Left renal cortex interstitium (tissue), 4 donors: ENCODE measurements at places on chromosomes 6 and 20.

GRCh38 chr6:155143029-155143577 is 120.7 kb upstream of the CLDN20 start:
- no peak for DNase-seq

GRCh38 chr6:87341899-87342298 is 2.7 kb upstream of the C6orf163 start:
- DNase-seq: no peak

- DNase-seq: no peak
These were observed 212.1 kb upstream of the PHACTR1 start for GRCh38 chr6:12504325-12504966.

DNA sequence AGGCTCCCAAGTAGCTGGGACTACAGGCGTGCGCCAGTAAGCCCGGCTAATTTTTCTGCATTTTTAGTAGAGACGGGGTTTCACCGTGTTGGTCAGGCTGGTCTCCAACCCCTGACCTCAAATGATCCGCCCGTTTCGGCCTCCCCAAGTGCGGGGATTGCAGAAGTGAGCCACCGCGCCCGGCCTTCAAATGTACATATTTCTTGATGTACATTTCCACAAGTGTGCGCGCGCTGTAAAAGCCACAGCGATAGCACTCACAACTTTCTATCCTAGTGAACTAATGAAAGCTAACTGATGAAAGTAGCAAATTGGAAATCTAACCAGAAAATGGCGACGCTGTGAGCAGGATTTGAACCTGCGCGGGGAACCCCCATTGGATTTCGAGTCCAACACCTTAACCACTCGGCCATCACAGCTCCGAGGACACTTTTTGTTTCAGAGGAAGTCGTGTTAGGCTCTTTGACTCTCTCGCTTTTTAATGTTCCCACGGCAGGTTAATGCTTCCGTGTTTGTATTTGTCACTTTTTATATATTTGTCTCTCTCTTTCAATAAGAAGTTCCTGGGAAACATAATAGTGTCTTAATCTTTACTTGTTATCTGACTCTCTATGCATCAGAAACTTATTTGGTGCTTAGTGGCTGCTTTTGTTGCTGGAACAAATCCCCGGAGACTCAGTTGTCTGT is 199.4 kb upstream of the ZNF184 start:
- no peak for DNase-seq

DNA sequence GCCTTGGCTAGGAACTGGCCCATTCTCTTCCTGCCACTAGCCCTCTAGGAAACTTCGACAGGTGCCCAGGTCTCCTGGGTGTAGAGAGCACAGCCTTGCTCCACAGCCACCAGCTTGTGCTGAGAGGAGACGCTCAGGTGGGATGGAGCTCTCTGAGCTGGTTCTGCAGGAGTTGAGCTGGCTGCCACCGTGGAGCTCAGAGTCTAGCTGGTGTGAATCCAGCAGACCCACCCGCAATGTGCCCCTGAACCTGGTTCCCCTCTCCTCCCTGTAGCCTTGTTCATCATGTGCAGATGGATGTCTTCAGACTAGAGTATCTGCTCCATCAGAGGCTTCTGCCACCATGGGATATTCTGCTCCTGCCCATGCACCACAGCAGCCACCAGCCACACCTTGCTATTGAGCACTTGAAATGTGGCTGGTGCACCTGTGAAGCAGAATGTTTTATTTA is 222.5 kb downstream of the SYNDIG1 start:
- no peak for DNase-seq

DNA sequence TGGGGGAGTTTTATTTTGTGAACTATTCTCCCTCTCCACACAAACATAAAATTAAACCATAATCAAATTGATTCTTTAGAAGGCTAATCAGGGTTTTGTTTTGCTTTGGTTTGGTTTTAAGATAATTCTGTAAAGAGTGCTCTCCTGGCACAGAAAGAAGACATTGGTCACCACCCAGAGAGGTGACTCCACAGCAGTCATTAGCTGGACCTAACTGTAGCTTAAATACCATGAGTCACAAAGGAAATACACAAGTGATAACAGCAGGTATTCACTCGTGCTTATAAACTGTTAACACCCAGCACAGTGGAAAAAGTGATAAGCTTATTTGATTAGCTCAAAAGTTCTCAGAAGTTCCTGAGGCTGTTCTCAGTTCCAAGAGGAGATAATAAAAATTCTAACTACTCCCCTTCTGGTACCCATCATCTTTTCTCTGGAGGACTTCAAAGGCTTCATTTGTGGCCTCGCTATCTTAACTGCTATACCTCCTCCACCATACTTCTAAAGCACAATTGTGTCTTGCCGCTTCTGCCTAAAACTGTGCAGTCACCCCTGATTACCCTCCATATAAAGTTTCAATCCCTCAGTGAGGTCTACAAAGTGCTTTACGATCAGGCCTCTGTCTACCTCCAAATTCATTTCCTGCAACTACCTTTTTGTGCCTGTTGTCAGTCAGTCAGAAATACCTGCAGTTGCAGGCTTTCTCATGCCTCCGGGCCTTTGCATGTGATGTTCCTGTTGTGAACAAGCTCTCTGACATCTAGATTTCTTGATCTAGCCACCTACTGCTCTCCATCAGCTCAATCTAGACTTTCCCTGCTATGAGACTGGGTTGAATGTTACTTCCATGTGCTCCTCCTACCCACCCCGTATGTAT is 201.1 kb downstream of the SAMD5 start:
- no peak for DNase-seq

DNA sequence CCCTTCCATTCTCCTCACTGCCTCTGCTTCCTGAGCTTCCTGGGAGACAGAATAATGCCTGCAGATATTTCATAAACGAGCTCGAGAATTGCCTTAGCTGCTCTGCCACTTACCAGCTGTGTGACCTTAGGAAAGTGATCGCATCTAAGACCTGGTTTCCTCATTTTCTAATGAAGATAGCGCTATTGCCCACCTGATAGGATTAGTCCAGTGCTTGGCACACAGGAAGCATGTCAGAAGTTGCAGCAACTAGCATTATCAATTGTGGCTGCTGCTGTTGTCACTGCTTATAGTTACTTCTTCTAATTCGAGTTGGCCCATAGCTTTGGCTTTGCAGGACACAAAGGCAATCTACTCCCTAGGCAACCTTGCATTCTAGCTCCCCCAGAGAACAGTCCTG is 305.5 kb upstream of the SGK1 start:
- DNase-seq: no peak

DNA sequence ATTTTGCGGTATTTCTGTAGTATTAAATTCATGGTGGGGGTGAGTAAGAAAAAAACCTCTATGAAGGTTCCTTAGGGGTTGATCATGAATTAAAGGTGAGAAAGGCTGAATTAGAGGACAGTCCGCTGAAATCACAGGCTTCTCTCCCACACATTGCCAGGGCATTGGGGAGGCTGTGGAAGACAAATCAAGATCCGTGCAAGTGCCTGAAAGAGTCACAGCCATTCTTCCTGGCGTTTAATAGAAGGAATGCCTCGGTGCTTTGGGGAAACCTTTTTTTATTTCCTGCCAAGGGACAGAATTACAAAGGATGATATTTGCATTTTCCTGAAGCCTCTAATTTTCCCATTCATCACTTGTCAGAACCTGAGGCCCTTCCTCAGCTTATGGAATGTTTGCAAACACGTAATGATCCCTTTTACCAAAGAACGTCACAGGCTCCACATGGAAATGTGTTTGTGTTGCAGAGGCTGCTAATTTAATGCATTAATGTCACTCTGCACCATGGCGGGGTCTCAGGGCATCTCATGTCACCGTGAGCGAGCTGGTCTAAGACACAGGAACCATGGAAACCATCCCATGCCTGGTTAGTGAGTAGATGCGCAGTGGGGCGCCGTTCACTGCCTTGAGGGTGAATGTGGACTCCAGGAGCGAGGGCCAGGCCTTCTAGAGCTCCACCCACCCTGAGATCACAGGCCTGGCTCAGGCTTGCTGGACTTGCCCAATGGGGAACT is 185.9 kb upstream of the SULF2 start:
- no peak for DNase-seq

GRCh38 chr20:20482453-20482852 is 114.5 kb downstream of the INSM1 start:
- no peak for DNase-seq

DNA sequence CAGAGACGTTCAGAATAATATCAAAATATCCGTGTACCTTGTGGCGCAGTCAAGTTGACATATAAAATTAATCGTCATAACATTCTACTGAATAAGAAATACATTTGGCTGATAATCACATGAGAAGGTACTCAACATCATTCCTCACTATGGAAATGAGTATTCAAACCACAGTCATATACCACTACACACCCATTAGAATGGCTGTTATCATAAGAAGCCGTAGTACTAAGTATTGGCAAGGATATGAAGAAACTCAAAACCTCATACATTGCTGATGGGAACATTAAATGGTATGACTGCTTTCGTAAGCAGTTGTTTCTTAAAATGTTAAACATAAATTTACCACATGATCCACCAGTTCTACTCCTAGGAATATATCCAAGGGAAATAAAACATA is 244.7 kb downstream of the CDKAL1 start:
- DNase-seq: no peak

GRCh38 chr6:74899416-74899815 is 306.4 kb downstream of the COL12A1 start:
- DNase-seq: no peak

DNA sequence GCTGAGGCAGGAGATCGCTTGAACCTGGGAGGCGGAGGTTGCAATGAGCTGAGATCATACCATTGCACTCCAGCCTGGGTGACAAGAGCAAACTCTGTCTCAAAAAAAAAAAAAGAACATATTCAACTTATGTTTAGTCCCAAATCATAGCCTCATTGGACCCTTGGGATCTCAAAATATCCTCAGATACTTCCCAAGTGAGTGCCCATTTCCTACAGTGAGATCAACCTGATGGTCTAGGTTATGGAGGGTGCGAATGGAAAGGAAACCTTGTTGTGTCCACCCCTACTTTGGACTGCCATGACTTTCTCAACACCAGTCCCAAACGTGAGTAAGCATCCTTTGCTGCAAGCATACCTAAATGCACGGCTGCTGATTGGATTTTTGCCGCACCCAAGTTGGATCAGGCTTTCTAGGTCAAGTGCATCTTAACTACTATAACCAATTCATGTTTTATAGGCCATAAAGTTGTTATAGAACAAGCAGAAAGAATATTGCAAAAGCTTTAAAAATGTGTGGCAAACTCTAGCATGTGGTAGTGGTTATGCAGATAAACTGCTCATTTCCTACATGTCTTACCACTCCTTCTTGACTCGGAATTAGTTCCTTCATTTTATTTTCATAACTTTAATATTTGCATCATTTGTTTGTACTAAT is 131.2 kb downstream of the PLEKHG1 start:
- DNase-seq: no peak

GRCh38 chr6:42028234-42029061 is 21.9 kb upstream of the TAF8 start:
- no peak for DNase-seq

GRCh38 chr6:166541366-166541765 is 45.1 kb downstream of the RAMACL start:
- DNase-seq: no peak

DNA sequence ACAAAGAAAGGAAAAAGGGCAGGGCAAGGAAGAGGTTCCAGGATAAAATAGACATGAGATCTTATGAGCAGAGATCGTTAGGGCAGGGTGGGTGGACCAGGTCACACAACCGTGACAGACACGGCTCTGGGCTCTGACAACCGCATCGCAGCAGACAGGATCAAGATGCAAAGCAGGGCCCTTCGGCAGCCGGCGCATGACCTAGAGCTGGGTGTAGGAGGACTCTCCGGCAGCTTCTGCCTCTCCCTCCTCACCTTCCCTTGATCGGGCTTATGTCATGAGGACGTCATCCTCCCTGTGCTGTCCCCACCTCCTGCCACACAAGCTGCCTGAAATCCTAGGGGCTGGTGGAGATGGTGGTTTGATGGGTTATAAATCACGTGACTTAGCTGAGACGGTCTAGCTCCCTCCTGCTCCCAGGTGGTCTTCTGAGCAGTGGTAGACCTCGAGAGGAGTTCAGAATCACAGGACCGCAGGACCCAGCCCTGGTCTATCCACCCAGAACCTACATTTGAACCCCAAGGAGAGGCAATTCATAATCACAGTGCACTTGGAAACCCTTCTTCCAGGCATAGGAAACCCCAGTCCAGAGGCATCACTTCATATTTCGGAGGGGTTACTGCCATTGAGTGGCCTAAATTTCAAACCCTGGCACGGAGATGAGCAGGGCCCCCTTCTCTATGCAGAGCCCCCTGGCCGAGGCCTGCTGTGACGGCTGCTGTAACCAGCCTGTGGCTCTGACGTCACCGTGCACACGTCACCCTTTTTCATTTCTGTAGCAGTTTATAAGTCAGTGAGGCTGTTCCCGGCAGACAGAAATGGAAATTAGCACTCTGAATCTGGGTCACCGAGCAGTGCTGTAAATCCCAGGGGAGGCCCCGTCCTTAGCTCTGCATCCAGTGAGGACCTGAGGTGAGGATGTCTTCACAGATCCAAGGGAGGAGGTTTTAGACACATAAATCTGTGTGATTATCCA is 8.7 kb upstream of the CCR6 start:
- no peak for DNase-seq

DNA sequence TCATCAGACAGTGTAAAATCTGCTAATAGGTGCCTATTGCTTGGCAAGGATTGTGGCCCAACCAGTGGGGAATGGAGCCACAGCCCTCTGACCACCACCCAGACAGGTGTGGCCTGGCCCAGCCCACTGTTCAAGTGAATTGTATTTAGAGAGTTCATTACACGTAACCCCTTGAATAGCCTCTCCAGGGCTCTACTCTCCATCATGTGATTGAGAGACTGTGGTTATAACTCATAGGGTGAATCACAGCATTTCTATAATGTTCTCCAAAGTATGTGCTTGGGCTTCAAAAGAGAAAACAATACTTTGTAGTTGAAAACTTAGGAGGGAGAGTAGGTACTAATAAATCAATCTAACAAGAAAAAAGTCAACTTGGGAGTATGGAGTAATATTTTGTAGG is 38.4 kb downstream of the ALDH8A1 start:
- no peak for DNase-seq

- DNase-seq: no peak
These were observed 140.9 kb downstream of the RNF144B start for GRCh38 chr6:18527836-18528743.

DNA sequence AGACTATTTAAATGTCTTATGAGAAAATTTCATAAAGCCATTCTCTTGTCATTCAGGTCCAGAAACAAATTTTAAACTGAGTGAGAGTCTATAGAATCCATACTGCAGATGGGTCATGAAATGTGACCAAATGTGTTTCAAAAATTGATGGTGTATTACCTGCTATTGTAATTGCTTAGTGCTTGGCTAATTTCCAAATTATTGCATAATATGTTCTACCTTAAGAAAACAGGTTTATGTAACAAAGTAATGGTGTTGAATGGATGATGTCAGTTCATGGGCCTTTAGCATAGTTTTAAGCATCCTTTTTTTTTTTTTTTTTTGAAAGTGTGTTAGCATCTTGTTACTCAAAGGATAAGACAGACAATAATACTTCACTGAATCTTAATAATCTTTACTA is 5.0 kb downstream of the MARCKS start:
- no peak for DNase-seq

- DNase-seq: no peak
These were observed 104.4 kb upstream of the PRL start for GRCh38 chr6:22401206-22401605.
